Spinal cord (tissue), 10 donors: ENCODE measurements at places on chromosomes 2 and 18. TPM values are rescaled to one million over a fixed set of nuclear protein-coding genes. Genes with fewer than 3 reads are reported as not detected.

The TIGD1 gene
- total RNA-seq: 11.1 TPM

The SNRNP27 gene
- 78.0 TPM for total RNA-seq

DNA sequence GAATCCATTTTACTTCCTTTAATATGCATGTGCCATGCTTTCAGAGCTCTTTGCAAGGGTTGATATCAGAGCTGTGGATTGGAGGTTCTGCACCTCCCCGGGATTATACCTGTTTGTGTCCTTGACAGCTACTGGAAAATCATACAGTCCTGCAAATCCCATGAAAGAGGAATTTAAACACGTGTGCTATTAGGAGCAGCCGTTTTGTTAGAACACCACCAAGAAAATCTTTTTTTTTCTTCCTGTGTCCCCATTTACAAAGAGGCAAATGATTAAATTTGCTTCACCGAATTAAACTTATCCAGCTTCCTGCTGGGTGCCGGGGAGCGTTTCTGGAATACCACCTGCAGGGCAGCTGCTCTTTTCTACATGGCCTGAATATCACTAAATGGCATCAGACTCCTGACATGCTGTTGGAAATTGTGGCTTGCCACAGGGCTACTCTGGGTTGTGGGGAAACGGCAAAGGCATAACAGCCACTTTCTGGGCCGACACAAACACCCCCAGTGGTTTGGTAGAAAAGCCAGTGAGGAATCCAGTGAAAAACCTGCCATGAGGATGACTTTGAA, 23.4 kb upstream of the SOX11 start:
- H3K36me3 ChIP-seq: no peaks in the 10 kb centered on the region
- peaks cover 3% of the 10 kb centered on the region for H3K27me3 ChIP-seq
- DNase-seq: no peak
- H3K4me1 ChIP-seq: peaks cover 11% of the 10 kb centered on the region
- H3K4me3 ChIP-seq: no peak overlapping the region

DNA sequence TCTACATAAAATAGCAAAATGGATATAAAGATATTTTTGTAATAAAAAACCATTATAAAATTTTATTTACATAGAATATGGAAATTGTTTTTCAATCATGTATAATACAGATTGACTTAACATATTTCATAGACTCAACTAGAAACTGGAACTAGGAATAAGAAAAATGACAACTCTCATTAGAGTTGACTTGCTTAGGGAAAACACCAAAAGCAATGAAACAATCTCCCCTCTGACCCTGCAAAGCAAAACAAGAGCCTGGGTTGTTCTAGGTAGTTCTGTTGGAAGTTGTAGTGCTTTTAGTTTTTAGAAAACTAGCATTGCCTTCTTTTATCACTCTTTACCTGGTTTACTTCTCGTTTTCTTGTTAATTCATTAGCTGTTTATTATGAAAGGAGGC, 32.2 kb upstream of the MTIF2 start:
- H3K4me1 ChIP-seq: no peaks in the 10 kb centered on the region
- no peak for DNase-seq
- H3K4me3 ChIP-seq: no peak overlapping the region
- no peaks in the 10 kb centered on the region for H3K27me3 ChIP-seq
- H3K36me3 ChIP-seq: peaks cover 17% of the 10 kb centered on the region

DNA sequence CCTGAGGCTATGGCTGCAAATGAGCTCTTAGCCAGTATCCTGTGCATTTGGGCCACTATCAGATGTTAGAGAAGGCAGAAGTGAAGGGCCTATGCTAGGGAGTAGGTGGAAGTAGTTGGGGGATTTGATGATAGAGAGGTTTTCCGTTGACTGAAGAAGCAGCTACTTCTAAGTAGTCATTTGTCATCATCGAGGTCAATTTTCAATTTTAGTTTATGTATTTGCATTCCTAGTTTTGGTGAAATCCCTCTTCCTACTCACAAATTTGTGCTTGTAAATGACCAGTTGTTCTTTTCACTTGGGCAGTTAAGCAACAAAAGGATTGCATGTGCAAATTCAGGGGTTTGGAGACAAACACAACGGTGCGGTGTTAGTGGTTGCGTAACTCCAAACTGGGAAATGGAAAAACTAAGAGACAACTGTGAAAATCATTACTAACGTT, 48.5 kb upstream of the PELI1 start:
- no peak for DNase-seq
- no peak overlapping the region for H3K4me3 ChIP-seq
- no peaks in the 10 kb centered on the region for H3K36me3 ChIP-seq
